ENCODE measurements at places on chromosomes 5 and 9.

DNA sequence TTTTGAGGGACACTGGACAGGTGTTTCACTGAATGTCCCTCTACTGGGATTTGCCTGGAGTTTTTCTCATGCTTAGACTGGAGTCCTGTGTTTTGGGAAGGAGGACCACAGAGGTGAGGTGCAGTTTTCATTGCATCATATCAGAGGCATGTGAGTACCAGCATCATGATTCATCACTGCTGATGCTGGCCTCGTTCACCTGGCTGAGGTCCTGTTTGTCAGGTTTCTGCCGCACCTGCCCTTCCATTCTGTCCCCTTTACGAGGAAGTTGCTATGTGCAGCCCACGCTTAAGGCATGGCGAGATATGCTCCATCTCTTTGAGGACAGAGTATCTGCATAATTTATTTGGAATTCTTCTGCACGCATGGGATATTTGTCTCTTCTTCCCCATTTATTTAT lies 162.1 kb downstream of the TENT4A start:
- DNase-seq, result peak; percentile 39

DNA sequence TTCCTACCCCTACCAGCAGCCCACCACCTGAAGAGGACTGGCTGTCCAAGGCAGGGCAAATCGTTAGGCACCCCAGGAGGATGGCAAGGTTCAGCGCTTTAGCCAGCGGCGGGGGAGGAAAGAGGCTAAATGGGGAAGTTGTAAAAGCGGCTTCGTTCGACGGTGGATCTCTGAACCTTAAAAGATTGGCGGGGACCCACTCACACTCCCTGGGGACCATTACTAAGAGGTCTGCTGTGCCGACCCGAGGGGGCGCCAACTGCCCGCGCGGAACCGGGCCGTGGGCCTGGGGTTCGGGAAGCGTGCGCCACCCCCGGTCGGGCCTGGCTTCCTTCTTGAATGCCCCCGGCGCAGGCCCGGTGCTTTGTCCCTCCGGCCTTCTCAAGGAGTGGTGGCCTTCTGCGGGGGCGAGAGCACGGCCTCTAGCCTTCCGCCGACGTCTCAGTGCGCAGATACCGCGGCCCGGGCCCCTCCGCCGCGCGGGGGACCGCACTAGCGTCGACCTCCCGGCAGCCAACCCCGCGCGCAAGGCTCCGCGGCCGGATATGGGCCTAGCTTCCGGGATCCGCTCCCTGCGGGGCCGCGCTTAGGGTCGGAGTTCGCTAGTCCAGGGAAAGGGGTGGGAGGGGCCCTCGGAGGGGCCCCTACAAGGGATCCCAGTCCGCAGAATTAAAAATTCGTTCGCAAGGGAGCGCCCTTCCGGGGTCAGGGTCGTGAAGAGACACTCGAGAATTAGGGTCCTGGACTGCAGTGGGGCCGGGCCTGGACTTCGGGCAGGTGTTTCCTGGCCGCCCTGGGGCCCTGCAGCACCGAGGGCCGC lies 10.5 kb downstream of the NR2F1-AS1 start:
- DNase-seq, result no peak

DNA sequence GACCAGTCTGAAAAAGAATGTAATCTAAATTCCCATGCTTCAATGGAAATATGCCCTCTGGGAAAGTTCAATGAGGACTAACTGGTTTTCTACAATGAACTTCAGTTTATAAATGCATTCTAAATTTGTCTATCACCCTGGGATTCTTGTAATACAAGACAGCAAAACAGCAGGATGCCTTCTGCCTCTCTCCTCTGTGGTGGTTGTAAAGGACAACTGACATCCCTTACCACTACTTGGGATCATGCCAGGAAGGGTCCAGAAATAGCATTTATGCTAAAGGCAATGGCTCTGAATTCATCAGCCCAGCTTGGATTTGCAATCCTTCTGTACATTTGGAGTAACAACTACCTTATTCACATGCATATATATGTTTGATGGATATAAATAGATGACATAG lies 97.3 kb upstream of the ADAMTS16 start:
- no peak for DNase-seq

DNA sequence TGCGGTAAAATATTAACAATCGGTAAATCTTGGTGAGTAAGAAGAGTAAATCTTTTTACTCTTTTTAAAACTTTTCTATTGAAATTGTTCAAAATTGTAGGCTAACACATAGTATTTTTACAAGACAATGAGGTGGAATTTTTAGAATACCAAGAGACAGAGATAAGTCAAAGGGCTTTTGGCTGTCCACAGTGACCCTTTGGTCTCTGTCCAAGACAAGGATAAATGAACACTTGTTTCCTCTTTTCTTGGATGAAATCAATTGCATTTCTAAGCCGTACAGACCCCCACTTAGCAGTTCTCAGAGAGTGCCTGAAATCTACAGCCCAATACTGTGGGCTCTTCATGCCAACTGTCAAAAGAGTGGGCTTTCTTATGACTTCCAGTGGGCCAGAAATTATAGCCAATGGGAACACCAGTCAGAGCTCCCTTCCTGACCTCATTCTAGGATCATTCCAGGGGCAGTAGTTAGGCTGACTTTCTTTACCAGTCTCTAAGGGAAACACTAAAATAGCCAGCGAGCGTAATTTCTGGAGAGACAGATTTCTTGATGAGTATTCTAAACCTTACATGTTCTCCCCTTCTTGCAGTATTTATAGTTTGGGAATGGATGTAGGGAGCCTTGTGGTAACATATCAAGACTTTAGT lies 74.1 kb downstream of the GALNT10 start:
- no peak for DNase-seq

GRCh38 chr5:40429258-40430100 lies 250.2 kb upstream of the PTGER4 start:
- DNase-seq, result peak; percentile 15

DNA sequence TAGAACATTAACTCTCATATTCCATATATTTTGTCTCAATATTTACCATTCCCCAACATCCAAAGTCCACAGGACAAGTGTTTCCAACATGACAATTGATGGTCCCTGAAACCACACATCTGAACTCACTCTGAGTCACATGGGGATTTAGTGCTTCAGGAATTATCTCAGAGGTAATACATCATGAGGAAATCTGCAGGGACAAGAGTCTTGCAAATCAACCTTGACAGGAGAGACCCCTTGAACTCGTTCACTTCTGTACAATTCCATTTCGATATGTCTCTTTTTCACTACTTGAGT lies 119.7 kb upstream of the ABCA1 start:
- peak; percentile 76 for DNase-seq

- DNase-seq, result no peak
Observed at GRCh38 chr5:174242573-174242972, 197.1 kb downstream of the NSG2 start.

DNA sequence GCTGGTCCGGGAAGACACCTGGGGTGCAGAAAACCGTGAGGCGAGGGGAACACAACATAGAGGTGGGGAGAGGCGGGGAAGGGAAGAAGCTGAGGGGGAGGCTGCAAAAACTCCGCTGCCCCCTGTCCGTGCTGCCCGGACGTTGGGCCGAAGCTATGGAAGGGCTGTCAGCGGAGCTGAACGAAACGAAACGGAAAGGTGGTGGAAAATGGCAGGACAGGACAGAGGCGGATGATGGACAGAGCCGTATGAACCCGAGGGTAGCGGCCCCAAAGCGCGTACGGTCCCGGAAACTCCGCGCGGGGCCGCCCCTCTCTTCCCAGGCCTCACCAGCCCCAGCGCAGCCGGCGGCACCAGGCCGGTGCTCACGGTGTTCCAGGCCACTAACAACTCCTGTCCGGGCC lies 272 bp downstream of the ANAPC2 start:
- DNase-seq, result no peak

- peak; percentile 25 for DNase-seq
Observed at GRCh38 chr5:88281322-88281721, 12.7 kb upstream of the TMEM161B start.

- no peak for DNase-seq
Observed at GRCh38 chr5:32504989-32505596, 60.6 kb upstream of the ZFR start.

DNA sequence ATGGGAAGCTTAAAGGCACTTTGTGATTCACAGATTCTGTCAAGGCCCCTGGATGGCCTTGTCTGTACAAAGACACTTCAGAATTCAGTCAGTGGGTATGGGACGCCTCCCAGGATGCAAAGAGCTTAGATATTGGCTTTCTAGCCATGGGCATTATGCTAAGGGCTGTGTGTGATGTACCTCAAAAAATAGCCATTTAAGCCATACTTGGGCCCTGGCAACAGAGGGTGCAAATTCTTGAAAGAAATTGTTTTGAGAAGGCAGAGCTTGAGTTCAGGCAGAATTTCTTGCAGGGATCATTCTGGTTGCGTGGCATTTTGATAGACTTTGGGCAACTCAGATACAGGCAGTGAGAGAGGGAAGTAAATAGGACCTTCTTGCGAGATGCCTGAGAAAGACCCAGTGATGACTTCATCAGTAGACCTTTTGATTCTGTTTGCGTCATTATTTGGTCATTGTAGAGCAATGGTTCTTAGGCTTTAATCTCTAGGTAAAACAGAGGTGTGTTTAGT lies 3.9 kb downstream of the CYFIP2 start:
- DNase-seq, result peak; percentile 30

GRCh38 chr5:19880859-19881436 lies 107.1 kb downstream of the CDH18 start:
- DNase-seq, result no peak

DNA sequence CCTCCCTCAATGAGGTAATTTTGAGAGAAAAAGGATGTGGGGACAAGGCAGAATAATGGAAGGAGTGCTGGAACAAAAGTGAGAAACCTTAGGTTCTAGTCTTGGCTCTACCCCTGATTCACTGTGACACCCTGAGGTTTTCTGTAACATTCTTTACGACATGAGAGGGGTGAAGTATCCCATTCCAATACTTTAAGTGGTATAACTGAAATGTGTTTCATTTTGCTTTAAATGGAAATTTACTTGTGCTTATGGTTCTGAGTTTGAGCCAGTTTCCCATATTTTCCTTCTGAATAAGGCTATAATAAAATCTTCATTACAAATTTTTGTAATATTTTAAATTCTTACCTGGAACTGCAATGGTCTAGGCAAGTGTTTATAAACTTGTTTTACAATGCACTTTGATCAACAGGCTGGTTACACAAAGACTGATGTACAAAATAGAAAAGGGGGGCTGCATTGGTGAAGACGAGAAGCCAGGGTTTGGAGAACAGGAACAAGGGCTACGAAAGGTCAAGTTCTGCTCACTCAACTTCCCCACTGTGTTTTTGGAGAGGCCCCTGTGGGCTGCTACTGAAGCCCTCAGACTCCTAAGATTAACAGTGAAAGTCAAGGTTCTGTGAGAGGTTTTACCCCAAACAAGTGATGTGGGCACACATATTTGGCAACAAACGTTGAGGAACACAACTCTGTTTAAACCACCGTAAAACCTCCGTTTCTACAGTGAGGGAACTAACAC lies 171.9 kb upstream of the ELL2 start:
- DNase-seq, result no peak

GRCh38 chr5:105836268-105836667 lies 1834.5 kb downstream of the EFNA5 start:
- DNase-seq, result no peak

- DNase-seq, result no peak
Observed at GRCh38 chr5:170296036-170296934, 1.3 kb downstream of the LCP2 start.

GRCh38 chr5:138951091-138951985 lies 76.2 kb upstream of the LRRTM2 start:
- no peak for DNase-seq

GRCh38 chr5:151811593-151812321 lies 40.0 kb downstream of the G3BP1 start:
- DNase-seq, result peak; percentile 38

- DNase-seq, result no peak
Observed at GRCh38 chr9:117952581-117952980, 248.4 kb downstream of the TLR4 start.

- no peak for DNase-seq
Observed at GRCh38 chr9:134971696-134972095, 54.0 kb upstream of the FCN1 start.

- no peak for DNase-seq
Observed at GRCh38 chr9:132141948-132142594, 19.8 kb upstream of the NTNG2 start.

DNA sequence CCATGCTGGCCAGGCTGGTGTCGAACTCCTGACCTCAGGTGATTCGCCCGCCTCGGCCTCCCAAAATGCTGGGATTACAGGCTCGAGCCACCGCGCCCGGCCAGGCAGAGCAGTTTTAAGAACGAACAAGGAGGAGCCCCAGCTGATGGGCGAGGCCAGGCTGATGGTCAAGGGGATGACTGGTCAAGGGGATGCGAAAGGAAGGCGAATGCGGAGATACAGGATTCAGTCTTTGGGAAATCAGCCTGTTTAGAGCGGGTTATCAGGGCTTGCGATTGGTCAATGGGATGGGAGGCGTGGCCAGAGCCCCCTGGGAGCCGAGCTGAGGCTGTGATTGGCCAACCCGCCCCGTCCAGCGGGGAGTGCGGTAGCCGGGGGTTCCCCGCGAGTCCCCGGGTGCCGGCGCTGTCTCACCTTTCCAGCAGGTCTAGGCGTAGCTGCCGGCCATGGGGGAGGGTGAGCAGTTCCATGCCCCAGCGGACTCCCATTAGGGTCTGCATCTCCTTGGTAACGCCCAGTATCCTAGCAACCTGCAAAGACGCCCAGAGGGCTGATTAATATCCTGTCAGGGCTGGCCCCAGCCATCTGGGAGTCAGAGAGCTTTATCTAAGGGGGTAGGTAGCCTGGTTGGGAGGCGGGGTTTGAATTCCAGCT lies 7.5 kb upstream of the TOR2A start:
- peak; percentile 78 for DNase-seq

GRCh38 chr9:11432361-11432760 lies 819.6 kb upstream of the PTPRD start:
- no peak for DNase-seq

DNA sequence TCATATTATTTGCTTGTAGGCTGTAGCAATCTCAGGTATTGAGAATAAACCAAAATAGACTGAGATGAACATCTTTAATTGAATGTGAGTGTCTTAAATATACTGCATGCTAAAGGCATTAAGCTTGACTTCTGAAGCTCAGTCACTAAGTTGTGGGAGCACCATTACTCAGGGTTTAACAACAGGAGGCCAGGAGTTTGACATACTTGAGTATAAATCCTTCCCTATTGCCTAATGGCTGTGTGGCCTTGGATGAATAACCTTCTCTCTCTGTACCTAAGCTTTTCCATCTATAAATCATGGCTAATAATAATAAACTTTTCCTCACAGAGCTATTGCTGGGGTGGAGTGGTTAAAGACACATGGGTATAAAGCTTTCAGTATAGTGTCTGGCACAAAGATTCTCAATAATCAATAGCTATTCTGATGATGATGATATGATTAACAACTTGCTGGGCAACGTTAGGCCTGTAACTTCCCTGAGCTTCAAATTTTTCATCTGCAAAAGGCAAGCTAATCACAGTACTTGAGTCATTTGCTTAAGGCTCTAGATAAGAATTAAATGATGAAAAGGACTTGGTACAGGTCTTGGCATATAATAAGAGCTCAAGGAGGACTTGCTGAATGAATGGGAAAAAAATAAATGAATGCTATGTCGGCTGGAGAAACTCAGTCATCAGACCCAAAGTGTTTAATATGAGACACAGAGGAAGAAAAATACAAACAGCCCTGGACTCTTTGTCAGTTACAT lies 174.0 kb upstream of the IL12B start:
- DNase-seq, result no peak

GRCh38 chr9:109225629-109226028 lies 58.6 kb upstream of the FRRS1L start:
- DNase-seq, result no peak
